Breast epithelium (tissue), 4 donors: ENCODE measurements at places on chromosomes 3 and 15. TPM values are rescaled to one million over a fixed set of nuclear protein-coding genes. Genes with fewer than 3 reads are reported as not detected.

DNA sequence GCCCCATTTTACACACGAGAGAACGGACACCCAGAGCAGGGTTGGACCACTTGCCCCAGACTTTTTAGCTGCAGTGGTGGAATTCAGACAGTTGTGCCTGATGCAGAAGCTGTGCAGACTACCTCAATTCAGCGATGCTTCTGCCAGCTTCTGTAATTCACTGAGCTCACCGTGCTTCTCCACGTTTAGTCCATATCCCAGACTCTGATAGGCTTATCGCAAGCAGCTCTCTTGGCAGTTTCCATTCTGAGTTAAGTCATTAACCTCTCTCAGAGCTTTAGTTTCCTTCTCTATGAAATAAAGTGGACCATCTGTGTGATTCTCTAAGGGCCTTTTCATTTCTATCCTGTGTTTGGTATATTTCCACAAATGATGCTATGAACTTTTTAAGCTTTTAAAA lies 37.1 kb downstream of the ABHD17C start:
- H3K4me1 ChIP-seq, result no peaks in the 10 kb centered on the region
- no peaks in the 10 kb centered on the region for H3K36me3 ChIP-seq
- no peak overlapping the region for H3K4me3 ChIP-seq
- no peaks in the 10 kb centered on the region for H3K27me3 ChIP-seq

- H3K27ac ChIP-seq, result no peak overlapping the region
- no peaks in the 10 kb centered on the region for H3K4me1 ChIP-seq
- no peak for DNase-seq
- H3K4me3 ChIP-seq, result no peak overlapping the region
Measured at GRCh38 chr3:29440413-29441305, 159.8 kb downstream of the RBMS3 start.

GRCh38 chr3:35448121-35448520 lies 191.2 kb upstream of the ARPP21 start:
- DNase-seq, result no peak
- H3K27ac ChIP-seq, result no peak overlapping the region

- no peaks in the 10 kb centered on the region for H3K27me3 ChIP-seq
- no peak for DNase-seq
- H3K27ac ChIP-seq, result no peak overlapping the region
- H3K4me3 ChIP-seq, result no peak overlapping the region
Measured at GRCh38 chr3:158659454-158660237, 12.8 kb downstream of the LXN start.

GRCh38 chr3:169529013-169529412 lies 134.5 kb downstream of the MECOM start:
- H3K36me3 ChIP-seq, result no peaks in the 10 kb centered on the region
- H3K4me3 ChIP-seq, result no peak overlapping the region
- H3K27ac ChIP-seq, result no peak overlapping the region
- H3K27me3 ChIP-seq, result no peaks in the 10 kb centered on the region
- DNase-seq, result no peak

- no peaks in the 10 kb centered on the region for H3K27me3 ChIP-seq
- DNase-seq, result no peak
- no peaks in the 10 kb centered on the region for H3K4me1 ChIP-seq
Measured at GRCh38 chr3:51908026-51908425, 4.9 kb upstream of the IQCF1 start.

- H3K36me3 ChIP-seq, result no peaks in the 10 kb centered on the region
- no peak overlapping the region for H3K4me3 ChIP-seq
- no peaks in the 10 kb centered on the region for H3K27me3 ChIP-seq
- DNase-seq, result no peak
Measured at GRCh38 chr3:152941859-152942258, 106.9 kb downstream of the P2RY1 start.

- H3K4me1 ChIP-seq, result peaks cover 13% of the 10 kb centered on the region
- no peaks in the 10 kb centered on the region for H3K27me3 ChIP-seq
Measured at GRCh38 chr3:50154840-50155490, at the start of gene SEMA3F. Gene SEMA3F, plus strand, starts transcription at chr3:50155324. Its CDS starts 4,299 bp downstream, at chr3:50159623.

- H3K36me3 ChIP-seq, result no peaks in the 10 kb centered on the region
- H3K27ac ChIP-seq, result peak overlapping the region; percentile 92
- no peaks in the 10 kb centered on the region for H3K27me3 ChIP-seq
- H3K4me1 ChIP-seq, result no peaks in the 10 kb centered on the region
- DNase-seq, result no peak
Measured at GRCh38 chr3:124034016-124034843, 42.3 kb upstream of the ROPN1 start.

GRCh38 chr3:8282541-8283165 lies 219.0 kb upstream of the LMCD1 start:
- H3K36me3 ChIP-seq, result no peaks in the 10 kb centered on the region
- no peak for DNase-seq
- H3K4me3 ChIP-seq, result no peak overlapping the region
- H3K4me1 ChIP-seq, result no peaks in the 10 kb centered on the region
- no peak overlapping the region for H3K27ac ChIP-seq

GRCh38 chr3:40417845-40418543 lies 31.0 kb downstream of the ENTPD3 start:
- H3K27ac ChIP-seq, result no peak overlapping the region
- no peaks in the 10 kb centered on the region for H3K36me3 ChIP-seq
- H3K4me3 ChIP-seq, result no peak overlapping the region
- no peak for DNase-seq
- no peaks in the 10 kb centered on the region for H3K27me3 ChIP-seq

DNA sequence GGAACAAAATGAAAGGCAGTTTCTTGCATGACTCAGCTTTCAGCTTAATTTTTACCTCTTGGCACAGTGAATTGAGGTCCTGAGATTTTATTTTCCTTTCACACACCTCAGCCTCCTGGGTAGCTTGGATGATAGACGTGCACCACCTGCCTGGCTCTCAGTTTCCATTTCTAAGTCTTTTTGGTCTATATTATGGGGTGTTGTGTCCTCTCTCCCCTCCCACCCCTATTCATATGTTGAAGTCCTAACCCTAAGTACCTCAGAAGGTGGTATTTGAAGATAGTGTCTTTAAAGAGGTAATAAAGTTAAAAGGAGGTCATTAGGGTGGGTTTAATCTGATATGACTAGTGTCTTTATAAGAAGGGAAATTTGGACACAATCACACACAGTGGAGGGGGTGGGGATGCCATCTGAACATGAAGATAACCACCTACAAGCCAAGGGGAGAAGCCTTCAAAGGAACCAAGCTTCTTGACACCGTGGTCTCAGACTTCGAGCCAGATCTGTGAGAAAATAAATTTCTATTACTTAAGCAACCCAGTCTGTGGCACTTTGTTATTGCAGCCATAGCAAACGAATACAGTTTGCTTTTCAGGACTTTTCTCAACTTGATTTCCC lies 85.2 kb downstream of the STRIT1 start:
- no peaks in the 10 kb centered on the region for H3K27me3 ChIP-seq
- no peak overlapping the region for H3K27ac ChIP-seq
- no peaks in the 10 kb centered on the region for H3K36me3 ChIP-seq
- DNase-seq, result no peak
- H3K4me3 ChIP-seq, result no peak overlapping the region

GRCh38 chr3:105513042-105513441 lies 146.3 kb downstream of the ALCAM start:
- no peak overlapping the region for H3K4me3 ChIP-seq
- H3K36me3 ChIP-seq, result no peaks in the 10 kb centered on the region
- H3K27ac ChIP-seq, result no peak overlapping the region
- DNase-seq, result no peak
- no peaks in the 10 kb centered on the region for H3K4me1 ChIP-seq

DNA sequence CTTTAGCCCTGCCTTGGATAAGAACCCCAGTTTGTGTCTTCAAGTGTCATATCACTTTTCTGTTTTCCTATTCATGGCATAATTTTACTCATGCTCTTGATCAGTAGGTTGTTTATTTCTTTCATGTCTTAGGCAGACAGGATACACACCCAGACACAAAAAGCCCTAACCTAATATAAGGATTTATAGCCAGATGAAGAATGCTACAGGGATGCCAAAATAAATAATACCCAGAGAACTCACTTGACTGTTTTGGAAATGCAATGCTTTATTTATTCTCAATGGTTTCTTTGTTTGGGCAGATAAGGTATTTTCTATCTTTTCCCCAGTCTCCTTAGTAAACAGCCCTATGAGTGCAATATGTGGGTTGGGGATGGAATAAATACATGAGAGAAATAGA lies 424.0 kb upstream of the PDZRN3 start:
- H3K27ac ChIP-seq, result no peak overlapping the region
- no peaks in the 10 kb centered on the region for H3K27me3 ChIP-seq
- DNase-seq, result no peak

GRCh38 chr3:191761906-191762305 lies 300.9 kb downstream of the PYDC2 start:
- H3K36me3 ChIP-seq, result no peaks in the 10 kb centered on the region
- no peaks in the 10 kb centered on the region for H3K4me1 ChIP-seq
- DNase-seq, result no peak

DNA sequence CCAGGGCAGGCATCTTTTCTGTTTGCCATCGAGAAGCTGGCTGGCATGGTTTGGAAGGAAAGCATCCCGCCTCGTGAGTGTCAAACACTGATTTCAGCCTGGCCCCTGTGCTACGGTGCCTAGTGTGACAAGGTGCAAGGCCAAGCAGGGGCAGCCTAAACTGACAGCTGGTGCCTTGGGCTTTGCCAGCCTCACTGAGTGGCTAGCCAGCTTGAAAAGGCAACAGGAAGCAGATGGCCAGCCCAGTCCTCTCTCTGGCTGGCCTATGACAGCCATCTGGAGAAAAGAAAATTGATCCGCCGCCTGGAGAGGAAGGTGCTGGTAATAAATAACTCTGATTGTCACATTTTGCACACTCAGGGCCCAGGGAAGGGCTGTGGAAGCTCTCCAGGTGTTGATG lies 52.2 kb downstream of the C3orf85 start:
- no peak for DNase-seq
- no peaks in the 10 kb centered on the region for H3K4me1 ChIP-seq
- H3K4me3 ChIP-seq, result no peak overlapping the region
- H3K27ac ChIP-seq, result no peak overlapping the region
- H3K27me3 ChIP-seq, result no peaks in the 10 kb centered on the region
- no peaks in the 10 kb centered on the region for H3K36me3 ChIP-seq

- no peaks in the 10 kb centered on the region for H3K36me3 ChIP-seq
- H3K4me1 ChIP-seq, result peaks cover 7% of the 10 kb centered on the region
- no peaks in the 10 kb centered on the region for H3K27me3 ChIP-seq
- H3K27ac ChIP-seq, result peak overlapping the region; percentile 80
Measured at GRCh38 chr3:37934631-37935289, 55.8 kb upstream of the VILL start.

DNA sequence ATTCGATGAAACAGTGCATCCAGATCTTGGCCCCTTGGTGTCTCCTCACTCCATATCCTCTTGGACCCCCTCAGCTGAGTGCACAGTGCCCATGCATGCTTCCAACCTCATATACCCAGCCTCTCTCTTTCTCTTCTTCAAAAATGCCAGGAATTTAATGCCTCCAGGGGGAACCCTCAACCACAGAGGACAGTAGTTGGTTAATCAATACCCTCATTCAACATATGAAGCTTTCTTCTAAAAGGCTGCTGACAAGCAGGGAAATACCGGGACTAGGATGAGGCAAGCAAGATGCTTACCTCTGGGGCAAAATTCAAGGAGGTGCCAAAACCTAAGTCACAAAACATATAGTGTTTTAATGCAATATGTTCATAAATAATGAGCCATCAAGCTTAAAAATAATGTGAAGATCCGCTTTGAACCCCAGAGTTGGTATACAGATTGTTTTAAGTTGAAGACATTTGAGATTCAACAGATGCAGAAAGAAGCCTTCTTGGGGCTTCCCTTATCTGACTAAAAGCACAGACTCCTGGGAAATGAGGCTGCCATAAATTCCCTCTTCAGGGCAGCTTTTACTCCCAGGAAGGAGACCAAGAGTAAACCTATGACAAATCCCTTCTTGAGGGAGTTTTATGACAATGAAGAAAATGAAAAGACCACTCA lies 48.2 kb upstream of the FHIT start:
- no peak overlapping the region for H3K27ac ChIP-seq
- no peaks in the 10 kb centered on the region for H3K4me1 ChIP-seq
- H3K27me3 ChIP-seq, result no peaks in the 10 kb centered on the region
- no peaks in the 10 kb centered on the region for H3K36me3 ChIP-seq
- H3K4me3 ChIP-seq, result no peak overlapping the region
- no peak for DNase-seq

Gene IQCF5
- total RNA-seq, result not detected

Gene SEMA4B
- 72.8 TPM for total RNA-seq

Gene GHSR
- total RNA-seq, result not detected

Gene TRPM1
- not detected for total RNA-seq

Gene PLS1
- total RNA-seq, result 18.4 TPM

Gene SATB1
- 55.5 TPM for total RNA-seq

Gene KCNMB3
- total RNA-seq, result 7.3 TPM

Gene PLSCR5
- total RNA-seq, result not detected

Gene GOLGA6B
- not detected for total RNA-seq

Gene STOML1
- 8.5 TPM for total RNA-seq

Gene THAP10
- total RNA-seq, result 5.9 TPM

Gene VGLL3
- total RNA-seq, result 17.9 TPM
